Stimulated activated CD4-positive, alpha-beta T cell treated with anti-CD3 and anti-CD28 coated beads, TNF-alpha, amount 100 ng/mL, for 24 hours (primary cell): ENCODE measurements at places on chromosomes 2 and 18.
A peak's percentile ranks its signal among the peaks of the same experiment; 100 is the strongest.

DNA sequence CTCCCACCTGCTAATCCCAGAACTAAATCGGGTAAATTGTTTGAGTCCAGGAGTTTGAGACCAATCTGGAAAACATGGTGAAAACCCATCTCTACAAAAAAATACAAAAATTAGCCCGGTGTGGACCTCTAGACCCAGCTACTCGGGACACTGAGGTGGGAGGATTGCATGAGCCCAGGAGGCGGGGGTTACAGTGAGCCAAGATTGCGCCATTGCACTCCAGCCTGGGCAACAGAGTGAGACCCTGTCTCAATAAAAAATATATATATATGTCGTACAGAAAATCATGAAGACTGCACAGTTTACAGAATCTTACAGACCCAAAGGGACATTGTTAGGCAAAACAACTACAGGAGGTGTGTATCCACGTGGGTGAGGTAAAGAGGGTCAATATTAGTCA lies 4.0 kb upstream of the DPY30 start:
- no peak for DNase-seq

DNA sequence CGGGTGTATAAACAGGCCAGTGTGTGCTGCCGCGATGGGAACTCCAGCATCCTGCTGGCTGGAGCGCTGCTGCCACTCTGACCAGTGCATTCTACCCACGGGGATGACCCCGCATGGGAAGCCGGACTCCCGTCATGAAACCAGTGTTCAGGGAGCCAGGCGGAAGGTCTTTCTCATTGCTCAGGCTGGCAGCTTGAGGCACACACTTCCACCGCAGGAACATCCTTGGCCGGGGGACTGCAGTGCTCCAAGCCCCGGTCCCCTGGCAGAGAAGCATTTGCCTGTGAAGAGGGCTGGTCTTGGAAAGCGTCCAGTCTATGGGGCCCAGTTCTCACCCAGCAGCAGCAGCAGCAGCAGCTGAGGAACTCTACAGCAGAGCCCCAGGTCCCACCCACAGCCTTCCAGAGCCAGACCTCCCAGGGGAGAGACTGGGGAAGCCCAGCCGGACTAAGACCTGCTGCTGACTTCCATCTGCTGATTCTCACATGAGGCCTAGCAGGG lies 235.9 kb downstream of the KLHL29 start:
- DNase-seq = no peak

DNA sequence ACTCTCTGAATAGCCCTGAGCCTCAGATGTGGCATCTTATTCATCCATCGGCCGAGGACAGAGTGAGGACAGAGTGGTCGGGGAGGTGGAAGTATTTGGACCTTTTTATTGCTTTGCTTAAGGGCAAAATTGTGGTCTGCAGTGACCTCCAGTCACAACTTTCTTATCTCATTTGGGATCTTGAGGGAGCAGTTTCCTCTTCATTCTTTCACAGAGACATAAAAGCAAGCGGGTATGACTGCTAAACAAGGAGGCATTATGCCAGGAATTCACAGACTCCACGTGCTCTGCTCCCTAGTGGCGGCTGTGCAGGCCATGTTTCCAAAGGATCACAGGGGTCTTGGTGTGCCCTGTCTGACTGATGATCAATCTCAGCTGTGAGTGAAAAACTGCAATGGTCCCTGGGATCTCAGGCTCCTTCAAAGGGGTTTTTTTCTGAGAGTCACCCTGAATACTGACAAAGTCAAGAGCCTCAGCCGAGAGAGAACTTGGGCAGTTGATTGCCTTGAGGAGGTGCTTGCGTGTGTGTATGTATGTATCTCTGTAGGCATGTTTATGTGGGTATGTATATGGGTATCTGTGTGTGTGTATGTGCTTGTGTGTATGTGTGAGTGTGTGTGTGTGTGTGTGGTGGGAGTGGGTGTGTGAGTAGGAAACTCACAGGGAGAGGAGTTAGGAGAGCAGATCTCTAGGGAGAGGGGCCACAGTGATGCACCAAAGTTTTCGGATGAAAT lies 47.7 kb downstream of the RAPGEF4 start:
- DNase-seq = no peak

GRCh38 chr2:239234191-239235175 lies 166.3 kb downstream of the HDAC4 start:
- no peak for DNase-seq

DNA sequence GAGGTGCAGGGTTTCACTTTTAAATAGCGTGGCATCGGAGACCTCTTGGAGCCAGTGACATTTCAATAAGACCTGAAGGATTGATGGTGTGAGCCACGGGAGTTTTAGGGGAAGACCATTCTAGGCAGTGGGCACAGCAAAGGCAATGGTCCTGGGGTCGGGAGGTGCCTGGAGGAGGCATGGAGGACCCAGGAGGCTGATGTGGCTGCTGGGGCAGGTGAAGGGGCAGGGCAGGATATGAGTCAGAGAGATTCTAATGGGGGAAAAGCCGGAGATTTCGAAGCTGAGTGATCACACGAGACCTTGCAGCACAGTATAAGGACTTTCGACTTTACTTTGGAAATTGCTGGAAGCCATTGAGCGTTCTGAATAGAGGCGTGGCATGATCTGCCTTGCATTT lies 79.6 kb upstream of the KCNE4 start:
- no peak for DNase-seq

- no peak for DNase-seq
These were observed 191.9 kb downstream of the MYO3B start for GRCh38 chr2:170369894-170370293.

DNA sequence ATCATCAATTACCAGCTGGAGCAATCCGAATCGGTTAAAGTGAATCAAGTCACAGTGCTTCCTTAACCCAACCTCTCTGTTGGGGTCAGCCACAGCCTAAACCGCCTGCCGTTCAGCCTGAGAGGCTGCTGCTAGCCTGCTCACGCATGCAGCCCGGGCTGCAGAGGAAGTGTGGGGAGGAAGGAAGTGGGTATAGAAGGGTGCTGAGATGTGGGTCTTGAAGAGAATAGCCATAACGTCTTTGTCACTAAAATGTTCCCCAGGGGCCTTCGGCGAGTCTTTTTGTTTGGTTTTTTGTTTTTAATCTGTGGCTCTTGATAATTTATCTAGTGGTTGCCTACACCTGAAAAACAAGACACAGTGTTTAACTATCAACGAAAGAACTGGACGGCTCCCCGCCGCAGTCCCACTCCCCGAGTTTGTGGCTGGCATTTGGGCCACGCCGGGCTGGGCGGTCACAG lies 496 bp upstream of the ITGA4 start:
- peak; percentile 55 for DNase-seq

GRCh38 chr2:203578759-203579643 lies 43.9 kb upstream of the RAPH1 start:
- peak; percentile 17 for DNase-seq

- no peak for DNase-seq
These were observed 400.7 kb downstream of the NBAS start for GRCh38 chr2:15160201-15160991.

GRCh38 chr2:53958443-53958842 lies 12.3 kb downstream of the PSME4 start:
- no peak for DNase-seq

DNA sequence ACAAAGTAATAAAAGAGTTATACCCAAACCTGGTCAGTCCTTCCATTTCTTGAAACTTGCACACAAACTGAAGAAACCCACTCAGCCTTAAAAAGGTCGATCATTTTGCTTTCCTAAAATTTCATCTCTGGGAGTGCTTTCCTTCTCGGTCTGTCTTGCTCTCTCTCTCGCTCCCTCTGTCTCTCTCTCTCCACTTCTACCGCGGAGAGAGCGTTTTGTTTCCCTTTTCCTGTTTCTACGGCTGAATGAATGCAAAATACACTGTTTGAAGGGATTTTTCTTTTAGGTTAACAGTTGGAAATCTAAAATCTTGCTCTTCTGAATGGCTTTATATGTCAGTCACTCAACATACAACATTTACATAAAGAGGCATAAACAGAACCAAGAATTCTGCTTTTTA lies 424.2 kb downstream of the TGIF1 start:
- no peak for DNase-seq

DNA sequence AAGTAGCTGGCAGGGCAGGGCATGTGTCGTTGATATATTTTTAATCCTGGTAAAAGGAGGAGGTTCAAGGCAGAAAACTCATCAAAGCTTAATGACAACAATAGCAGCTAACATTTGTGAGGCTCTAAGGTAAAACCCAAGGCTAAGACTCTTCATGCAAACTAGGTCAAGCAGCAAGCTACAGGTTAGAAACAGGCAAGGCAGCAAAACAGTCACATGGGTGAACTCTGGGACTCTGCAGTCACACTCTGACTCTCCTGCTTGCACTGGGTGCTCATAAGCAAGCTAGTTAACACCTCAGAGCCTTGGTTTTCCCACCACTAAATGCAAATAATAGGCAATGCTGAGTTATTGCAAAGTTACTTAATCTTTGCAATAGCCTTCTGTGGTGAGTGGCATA lies 7.9 kb downstream of the IL1RN start:
- no peak for DNase-seq

GRCh38 chr18:34386803-34387202 lies 162.1 kb upstream of the NOL4 start:
- no peak for DNase-seq

- DNase-seq = no peak
These were observed 676.1 kb upstream of the CELF4 start for GRCh38 chr18:38241736-38242135.

GRCh38 chr2:54872780-54873179 lies 149.3 kb downstream of the EML6 start:
- no peak for DNase-seq

DNA sequence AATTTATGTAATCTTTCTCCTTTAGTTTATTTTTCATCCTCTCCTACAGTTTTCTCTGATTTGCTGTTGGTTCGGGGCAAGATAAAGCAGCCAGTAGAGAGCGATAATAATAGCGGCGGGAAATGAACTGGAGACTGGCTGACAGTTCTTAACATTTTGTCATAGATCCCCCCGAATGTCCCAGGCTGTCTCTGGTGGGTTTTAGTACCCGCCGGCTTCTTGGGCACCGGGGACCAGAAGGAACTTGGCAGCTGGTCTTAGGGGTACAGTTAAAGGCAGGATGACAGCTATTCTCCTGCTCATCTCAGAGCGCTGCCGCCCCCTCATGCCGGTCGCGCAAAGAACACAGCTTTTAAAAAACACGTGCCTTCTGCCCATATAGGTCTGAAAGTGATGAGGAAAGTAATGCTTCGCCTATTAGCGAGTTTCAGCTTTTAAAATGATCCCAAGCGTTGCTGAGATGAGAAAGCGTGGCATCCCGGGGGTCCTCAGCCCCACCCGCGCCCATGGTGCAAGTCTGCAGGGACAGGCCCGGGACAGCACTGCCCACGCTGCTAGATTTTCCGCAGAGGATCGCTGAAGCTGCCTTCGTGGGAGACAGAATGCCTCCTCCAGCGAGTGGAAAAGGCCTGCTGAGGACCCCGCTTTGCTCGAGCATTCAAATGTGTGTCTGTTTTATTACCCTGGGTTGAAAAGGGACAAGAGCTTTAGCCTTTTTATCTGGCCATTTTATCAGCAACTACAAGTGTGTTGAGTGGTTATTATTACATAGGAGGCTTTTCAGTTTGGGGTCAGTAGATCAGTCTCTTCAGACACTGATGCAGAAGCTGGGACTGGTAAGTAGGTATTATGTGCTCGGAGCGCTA lies 3.8 kb downstream of the ONECUT2 start:
- no peak for DNase-seq

DNA sequence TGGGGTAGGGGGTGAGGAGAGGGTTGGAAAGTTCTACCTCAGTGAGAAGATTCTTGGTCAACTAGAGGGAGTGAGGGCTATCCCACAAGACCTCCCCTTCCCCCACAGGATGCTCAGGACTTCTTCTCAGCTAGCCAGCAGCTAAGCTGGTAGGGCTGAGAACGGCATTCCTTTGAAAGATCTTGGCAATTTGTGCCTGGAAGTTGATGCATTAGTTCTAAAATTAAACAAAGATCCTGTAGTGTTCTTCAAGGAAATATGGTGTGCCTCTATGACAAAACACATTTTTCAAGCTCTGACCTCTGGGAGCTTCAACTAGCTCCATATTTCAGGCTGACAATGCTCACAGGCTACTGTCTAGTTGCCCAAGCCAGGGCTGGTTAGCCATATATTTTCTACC lies 2.3 kb downstream of the LYPD1 start:
- DNase-seq = no peak

GRCh38 chr2:102057502-102058292 lies 65.9 kb downstream of the IL1R2 start:
- no peak for DNase-seq

DNA sequence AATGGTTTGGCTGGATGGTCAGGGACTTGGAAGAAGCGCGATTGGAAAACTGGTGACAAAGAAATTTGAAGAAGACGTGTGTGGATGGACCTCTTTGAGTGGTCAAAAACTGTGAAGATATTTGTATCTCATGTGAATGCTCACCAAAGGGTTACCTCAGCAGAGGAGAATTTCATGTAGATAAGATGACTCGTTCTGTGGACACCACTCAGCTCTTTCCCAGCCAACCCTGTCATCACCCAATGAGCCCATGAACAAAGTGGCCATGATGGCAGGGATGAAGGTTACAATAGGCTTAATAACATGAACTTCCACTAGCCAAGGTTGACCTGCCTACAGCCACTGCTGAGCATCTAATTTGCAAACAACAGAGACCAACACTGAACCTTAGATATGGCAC lies 248.3 kb downstream of the KCNE4 start:
- no peak for DNase-seq

GRCh38 chr2:235793163-235793752 lies 299.4 kb downstream of the AGAP1 start:
- DNase-seq = no peak

GRCh38 chr2:173159791-173160463 lies 84.3 kb downstream of the MAP3K20 start:
- no peak for DNase-seq

DNA sequence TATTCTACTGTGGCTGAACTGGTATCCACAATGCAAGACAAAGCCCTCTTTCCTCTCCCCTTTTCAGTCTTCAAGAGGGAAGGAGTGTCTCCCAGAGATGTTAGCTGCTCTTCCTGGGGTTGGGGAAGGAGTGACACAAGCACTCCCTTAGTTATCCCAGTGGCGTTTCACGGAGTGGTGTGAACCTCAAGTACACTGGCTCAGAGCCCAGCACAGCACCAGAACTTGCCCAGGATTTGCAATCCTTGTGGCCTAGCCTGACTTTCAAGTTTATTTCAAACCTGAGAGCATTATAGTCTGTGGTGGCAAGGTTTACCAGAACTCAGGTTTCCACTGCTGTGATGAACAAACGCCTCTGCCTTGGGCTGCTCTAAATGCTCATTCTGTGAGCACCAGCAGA lies 162.5 kb downstream of the CCDC102B start:
- no peak for DNase-seq

DNA sequence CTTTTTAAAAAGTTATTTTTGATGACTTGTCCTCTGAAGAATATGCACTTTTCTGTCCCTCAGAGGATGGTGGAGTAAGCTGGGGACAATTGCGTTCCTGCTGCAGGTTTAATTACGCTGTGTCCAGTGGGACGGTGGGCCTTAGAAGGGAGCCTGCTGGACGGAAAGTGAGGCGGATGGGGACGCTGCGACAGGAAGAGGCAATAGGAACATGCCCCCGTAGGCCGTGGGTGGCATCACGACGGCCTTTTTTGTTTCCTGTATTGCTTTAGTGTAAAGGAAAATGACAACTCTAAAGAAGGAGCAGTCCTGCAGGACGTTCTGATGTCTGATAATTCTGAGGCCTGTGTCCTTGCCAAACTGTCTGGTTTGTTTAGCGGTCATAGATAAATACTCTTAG lies 121.6 kb downstream of the NFATC1 start:
- no peak for DNase-seq

GRCh38 chr2:101967826-101968513 lies 23.8 kb upstream of the IL1R2 start:
- DNase-seq = no peak
